Esophagus squamous epithelium (tissue), 5 donors: ENCODE measurements at places on chromosomes 16 and 17.

- DNase-seq: no peak
Measured at GRCh38 chr16:49716339-49716934, 139.5 kb downstream of the ZNF423 start.

DNA sequence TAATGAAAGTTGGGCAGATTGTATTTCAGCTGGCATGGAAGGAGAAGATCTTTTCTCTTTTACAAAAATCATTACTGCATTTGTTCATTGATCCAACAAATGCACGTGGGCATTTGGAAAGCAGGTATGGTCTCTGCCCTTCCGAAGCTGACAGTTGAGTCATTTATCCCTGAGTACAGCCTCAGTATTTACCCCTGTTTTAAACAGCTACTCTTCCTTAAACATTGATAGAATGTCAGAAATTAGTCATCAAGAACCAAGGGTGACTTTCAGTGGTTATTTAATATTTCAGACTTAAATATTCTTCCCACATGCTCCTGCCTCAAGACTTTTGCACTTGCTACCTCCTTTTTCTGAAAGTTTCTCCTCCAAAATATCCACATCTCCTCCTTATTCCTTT is 226.7 kb upstream of the HSBP1 start:
- DNase-seq: no peak

DNA sequence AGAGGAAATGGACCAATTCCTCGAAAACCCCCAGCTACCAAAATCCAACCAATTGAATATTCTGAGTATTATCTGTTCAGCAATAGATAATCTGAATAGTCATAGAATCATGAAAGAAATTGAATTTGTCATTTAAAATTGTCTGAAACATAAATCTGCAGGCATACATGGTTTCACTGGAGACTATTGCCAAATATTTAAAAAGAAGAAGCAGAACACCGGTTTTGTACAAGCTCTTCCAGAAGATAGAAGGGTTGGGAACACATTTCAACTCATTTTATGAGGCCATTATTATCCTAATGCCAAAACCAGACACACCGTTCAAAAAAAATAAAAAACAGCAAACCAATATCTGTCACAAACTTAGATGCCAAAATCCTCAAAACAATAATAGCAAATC is 195.5 kb downstream of the RPTOR start:
- no peak for DNase-seq

DNA sequence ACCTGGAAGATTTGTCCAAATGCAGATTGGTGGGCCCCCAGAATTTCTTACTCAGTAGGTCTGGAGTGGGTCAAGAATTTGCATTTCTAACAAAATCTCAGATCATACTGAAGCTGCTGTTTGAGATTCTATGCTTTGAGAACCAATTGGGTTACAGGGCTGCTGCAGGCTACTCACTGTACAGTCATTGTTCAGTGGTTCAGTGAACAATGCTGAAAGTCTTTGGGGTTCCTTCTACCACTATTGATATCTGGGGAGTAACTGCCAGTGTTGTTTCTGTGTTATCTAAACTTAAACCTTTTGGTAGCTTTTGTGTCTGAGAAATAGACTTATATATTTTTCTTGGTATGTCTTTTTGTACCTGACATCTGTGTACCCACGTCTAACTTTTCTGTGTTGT is 187.5 kb downstream of the TANC2 start:
- no peak for DNase-seq

- DNase-seq: no peak
Measured at GRCh38 chr16:9820476-9821246, 361.6 kb downstream of the GRIN2A start.

DNA sequence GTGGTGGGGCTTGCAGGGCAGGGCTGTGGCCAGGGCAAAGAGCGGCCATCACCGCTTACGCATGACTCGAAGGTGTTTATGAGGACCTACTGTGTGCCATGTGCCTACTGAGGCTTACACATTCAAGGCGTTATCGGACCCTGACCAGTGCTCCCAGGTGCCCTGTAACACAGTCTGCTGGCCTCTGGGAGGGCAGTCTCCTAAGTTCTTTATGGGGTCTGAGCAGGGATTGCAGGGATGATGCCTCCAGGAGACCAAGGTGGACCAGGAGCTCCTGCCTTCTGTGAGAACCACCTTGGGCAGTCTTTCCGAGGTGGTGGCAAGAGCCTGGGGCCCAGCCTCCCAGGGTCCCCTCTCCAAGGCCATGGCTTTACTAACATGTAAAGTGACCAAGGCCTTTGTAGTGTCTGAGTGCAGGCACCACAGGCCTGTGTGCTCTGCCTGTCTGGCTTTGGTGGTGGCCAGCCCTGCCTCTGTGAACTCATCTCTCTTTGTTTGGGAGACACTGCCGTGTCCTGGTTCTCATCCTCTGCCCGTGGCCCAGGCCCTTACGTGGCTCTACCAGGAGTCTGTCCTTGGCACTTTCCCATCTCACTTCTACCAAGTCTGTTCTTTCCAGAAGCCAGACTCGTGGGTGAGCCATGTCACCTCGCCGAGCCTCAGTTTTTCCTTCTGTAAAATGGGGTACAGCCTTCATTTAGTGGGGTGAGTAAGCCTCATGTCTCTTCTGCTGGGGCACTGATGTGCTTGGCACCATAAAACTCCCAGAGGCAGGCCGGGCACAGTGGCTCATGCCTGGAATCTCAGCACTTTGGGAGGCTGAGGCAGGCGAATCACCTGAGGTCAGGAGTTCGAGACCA is 3.4 kb upstream of the SYNGR2 start:
- no peak for DNase-seq

GRCh38 chr17:78023042-78023441 is 64.5 kb downstream of the TNRC6C start:
- no peak for DNase-seq
